Activated CD4-positive, alpha-beta T cell treated with anti-CD3 and anti-CD28 coated beads for 24 hours (primary cell): ENCODE measurements at places on chromosomes 1 and 21.

DNA sequence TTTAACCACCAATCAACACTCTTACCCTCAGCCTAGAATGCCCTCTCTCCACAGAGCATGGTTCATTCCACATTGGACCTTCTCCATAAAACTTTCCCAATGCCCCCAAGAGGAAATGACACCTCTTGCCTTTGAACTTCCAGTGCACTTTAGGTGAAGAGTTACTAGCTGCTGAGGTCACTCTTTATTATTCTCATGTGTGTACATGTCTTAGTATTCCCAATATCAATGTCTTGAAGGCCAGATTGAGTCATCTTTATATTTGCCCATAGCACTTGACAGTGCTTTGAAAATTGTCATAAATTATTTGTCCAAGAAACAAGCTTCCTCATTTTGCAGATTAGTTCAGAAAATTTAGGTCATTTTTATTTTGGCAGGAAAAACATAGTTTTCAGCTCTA is 8.1 kb upstream of the DNASE2B start:
- no peak for DNase-seq

DNA sequence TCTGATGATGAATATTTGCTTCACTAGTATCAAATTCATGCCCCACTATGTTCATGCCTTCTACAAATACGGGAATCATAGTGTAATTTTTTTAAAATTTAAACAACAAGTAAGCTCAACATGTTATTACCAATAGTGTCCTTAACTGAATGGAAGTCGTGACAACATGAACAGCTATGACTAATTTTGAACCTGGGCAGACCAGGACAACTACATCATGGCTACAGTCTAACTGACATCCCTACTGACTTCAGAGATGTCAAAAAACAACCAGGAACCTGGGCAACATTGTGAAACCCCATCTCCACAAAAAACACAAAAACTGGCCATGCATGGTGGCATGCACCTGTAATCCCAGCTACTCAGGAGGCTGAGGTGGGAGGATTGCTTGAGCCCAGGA is 33.5 kb upstream of the RAP1A start:
- no peak for DNase-seq

GRCh38 chr1:59693406-59693805 is 121.3 kb upstream of the HOOK1 start:
- no peak for DNase-seq

- peak; percentile 92 for DNase-seq
These were observed at the start of gene TMEM201 for GRCh38 chr1:9588551-9589143. TMEM201 (plus strand) TSS chr1:9588911; CDS start chr1:9588931, 20 bp downstream.

DNA sequence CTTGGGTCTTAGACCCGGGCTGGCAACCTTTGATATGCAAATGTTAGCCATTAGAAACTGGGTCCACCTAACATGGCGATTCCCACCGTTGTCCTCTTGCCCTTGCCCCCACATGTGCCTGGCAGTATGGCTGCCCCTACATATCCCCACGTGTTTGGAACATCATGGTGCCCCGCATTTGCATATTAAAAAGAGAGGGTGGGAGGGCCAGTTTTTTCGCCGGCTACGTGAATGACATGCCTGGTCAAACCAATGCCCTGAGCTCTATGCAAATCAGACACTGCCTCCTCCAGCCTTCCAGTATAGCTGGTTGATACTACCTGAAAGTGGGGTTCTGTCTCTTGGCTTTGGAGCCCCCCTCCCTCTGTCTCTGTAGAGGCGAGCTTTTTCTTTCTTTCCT is 133.0 kb downstream of the CDC42BPA start:
- no peak for DNase-seq

DNA sequence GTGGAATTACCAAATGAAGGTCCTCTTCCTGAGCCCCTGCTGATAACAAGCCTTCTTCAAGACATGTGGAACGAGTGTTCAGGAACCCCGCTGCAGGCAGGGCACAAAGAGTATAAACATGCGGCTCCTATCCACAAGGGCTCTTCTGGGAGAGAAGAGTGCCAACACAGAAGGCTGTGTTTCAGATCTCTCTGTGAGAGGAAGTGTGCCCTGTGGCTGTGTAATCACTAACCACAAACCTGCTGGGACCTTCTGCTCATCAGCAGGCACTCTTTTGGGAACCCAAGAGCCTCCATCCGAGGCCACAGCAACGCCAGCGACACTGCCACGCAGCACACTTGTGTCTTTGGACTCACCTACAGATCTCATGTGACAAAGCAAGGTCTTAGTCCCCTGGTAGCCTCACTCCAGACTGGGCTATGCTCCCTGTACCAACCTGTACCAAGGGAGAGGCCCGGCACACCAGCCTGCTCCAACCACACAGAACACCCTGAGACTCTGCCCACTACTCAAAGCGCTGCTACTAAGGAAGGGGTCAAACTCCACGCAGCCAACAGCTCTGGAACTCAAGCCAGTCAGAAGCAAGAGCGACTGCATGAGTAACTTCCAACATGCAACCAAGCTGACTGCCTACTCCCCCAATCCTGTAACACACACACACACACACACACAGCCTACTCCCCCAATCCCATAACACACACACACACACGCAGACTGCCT is 7.8 kb downstream of the PTTG1IP start:
- no peak for DNase-seq

DNA sequence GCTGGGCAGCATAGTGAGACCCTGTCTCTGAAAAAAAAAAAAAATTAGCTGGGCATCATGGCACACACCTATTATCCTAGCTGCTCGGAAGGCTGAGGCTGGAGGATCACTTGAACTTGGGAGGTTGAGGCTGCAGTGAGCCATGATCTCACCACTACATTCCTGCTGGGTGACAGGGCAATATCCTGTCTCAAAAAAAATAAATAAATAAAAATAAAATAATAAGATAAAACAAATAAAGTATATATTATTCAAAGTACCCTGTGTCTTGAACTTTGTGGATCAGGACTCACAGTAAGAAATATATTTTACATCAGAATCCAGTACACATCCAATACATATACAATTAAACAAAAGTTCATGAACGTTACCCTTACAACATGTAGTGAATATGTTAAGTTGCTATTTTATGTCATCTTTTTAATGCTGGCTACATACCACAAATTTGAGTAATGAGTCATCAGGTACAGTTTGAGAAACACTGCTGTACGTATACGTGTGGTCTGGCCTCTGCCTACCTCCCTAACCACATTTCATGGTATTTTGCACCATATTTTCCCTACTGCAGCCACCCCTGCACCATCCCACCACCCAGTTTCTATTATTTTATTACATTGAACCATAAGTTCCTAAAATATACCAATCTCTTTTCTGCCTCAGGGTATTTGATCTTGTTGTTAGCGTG is 4.4 kb downstream of the NME7 start:
- DNase-seq = no peak

GRCh38 chr1:231603598-231604275 is 22.9 kb upstream of the DISC1 start:
- DNase-seq = no peak

GRCh38 chr1:151807131-151807530 is 1.9 kb upstream of the LINGO4 start:
- DNase-seq = no peak

DNA sequence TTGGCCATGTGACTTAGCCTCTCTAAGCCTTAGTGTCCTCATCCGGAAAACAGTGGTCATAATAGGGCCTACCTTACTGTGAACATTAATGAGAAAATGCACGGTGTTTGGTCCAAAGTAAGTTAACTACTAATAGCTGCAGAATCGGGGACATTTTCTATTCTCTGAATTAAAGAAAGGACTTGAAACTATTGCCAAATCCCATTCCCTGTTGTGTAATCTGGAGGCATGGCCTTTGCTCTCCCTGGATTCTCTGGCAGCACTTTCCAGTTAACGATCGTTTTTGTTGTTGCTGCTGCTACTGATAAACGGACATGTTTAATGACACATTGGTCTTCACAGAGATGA is 30.5 kb downstream of the FMO4 start:
- DNase-seq = no peak
